ENCODE measurements at places on chromosomes 5 and 9.

GRCh38 chr9:72952914-72953313 is at the start of gene ALDH1A1:
ALDH1A1 (minus strand) TSS chr9:72953053; CDS start chr9:72953000, 53 bp downstream.
- no peak for DNase-seq

- DNase-seq: no peak
Observed at GRCh38 chr5:9903801-9904200, 273.6 kb upstream of the TAS2R1 start.

GRCh38 chr5:125201446-125202052 is 455.1 kb upstream of the ZNF608 start:
- DNase-seq: no peak

GRCh38 chr5:117455236-117456233 is 880.9 kb upstream of the SEMA6A start:
- no peak for DNase-seq

DNA sequence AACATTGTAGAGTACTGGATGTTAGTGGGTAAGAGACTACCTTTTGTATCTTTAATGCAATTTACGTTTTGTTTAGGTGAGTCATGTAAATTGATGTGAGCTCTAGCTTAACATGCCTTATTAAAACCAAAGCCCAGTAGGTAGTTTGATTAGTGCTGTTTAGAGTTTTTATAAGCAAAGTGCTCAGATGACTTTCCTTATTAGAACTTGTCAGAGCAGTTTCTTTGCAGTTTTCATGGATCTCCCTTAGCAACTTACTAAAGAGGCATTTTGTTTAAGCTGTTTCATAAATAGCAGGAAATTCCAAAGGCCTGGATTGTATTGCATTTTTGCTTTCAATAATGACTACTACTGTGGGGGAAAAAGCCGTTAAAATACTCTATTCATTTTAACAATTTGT is 14.5 kb downstream of the ZSWIM6 start:
- no peak for DNase-seq

GRCh38 chr5:94440015-94440414 is 178.4 kb downstream of the KIAA0825 start:
- no peak for DNase-seq

DNA sequence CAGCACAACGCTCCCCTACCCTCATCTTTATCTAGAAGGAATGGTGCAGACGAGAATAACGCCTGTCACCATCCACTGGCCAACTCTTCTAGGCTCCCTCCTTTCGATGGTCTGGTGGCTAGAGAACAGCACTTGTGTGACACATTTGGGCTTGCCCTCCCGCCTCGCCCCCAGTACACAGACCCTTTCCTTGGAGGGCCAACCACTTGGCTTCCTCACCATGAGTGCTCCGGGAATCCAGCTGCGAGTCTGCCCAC is 1.4 kb downstream of the GNAQ start:
- DNase-seq: no peak

- DNase-seq: no peak
Observed at GRCh38 chr5:150052956-150053712, 33.2 kb downstream of the CSF1R start.

DNA sequence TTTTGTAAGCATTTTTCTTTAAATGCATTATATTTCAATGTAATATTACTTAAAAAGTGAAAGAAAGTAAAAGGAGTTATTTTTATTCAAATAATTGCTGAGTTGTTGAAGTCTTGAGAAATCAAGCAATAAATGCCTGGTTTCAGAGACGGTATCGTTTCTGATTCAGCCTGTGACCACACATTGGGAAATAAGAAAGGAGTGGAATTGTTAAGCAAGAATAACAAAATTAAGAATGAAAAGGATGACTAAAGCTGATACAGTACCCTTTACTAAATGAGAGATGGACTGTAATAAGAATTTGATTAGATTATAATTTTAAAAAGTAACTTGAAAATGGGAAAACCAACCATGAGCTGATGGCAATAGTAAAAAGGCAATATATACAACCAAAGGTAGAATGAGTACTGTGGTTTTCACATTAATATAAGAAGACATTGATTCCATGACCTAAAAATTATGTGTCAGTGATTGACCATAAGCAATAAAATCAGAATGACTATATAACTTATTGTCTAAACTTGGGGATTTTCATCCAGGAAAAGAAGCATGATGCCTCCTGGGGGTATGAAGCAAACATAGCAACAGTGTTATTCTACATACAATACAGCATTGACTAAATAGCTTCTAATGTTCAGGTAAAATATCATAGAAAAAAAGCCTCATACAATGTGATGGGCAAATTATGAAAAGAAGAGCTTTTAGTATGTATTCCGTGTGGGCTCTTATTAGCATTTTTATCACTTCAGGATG is 101.9 kb upstream of the PRDM9 start:
- DNase-seq: no peak

- no peak for DNase-seq
Observed at GRCh38 chr5:153463806-153464205, 26.7 kb upstream of the GRIA1 start.

DNA sequence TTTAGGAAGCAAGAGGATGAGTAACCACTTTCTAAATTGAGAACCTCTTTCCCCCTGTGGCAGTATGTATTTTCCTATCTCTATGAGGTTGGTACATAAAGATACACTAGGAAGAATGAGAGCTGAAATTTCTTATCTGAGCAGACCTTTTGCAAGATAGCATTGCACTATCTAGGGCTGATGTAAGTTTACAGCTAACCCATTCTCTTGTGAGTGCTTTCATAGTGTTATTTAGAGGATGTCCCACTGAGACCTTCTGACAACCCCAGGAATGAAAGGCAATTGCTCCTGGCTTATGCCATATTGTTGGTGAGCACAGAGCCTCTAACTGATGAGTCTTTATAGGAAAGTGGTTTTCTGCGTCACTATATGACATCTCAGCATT is 1209.3 kb upstream of the CDH6 start:
- no peak for DNase-seq

DNA sequence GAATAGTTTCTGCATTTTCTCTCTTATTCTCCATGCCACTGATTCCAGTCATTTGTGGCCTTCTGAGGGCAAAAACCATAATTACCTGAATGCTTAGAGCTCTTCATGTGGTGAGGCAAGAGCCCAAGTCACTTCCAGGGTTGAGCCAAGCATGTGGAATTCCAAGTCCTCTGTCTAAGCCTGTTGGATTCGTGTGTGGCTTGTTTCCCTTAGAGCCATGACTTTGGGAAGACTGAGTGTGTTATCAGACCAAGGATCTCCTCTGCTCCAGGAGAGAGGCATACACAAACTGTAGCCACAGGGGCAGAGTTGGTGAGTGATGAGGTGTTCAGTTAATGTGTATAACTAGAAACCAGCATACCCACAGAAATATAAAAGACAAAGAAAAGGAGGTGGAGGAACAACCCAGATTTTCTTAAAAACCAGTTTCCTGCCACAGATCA is 27.1 kb downstream of the SLC22A5 start:
- no peak for DNase-seq

GRCh38 chr9:26034786-26035185 is 356.5 kb upstream of the TUSC1 start:
- no peak for DNase-seq

GRCh38 chr9:121763561-121764370 is 112.3 kb downstream of the DAB2IP start:
- no peak for DNase-seq

DNA sequence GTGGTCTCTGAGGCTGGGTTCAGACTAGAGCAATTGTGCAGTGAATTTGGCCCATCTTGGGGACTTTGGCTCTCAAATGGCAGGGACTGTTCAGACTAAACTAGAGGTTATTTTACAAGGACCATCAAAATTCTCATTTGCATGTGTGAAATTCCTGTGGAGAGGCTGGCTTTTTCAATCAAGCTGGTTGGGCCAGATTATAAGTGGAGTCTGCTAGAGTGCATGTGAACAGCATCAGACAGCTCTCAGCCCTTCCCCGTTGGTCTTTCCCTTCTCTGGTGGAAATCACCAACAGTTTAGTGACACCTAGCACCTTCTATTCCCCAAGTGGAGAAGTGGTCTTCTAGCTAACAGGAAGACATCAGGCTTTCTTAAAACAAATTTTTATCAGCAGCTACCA is 301.3 kb downstream of the CWC27 start:
- no peak for DNase-seq

GRCh38 chr5:172009536-172010270 is 3.3 kb upstream of the FBXW11 start:
- DNase-seq: no peak

DNA sequence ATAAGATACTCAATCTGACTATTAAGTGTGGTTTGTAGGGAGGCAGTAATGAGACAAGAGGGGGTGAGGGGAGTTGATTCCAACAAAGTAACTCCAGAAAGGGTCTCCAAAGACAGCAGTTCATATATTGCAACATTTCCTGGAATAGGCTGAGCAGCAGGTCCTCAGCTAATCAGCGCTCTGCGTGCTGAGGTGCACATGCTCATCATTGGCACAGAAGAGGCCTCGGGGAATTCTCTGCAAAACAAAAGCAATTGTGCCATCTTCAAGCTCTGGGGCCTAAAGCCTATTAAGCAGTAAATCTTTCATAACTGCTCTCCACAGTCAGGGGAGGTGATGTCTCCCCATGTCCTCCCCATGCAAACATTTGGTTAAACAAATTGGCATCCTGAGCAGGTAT is 357.3 kb downstream of the SPOCK1 start:
- DNase-seq: no peak
